ENCODE measurements at places on chromosomes 2 and 18. TPM values are rescaled to one million over a fixed set of nuclear protein-coding genes. Genes with fewer than 3 reads are reported as not detected.

The DOK6 gene
- 43.5 TPM for total RNA-seq

The TANK gene
- 95.9 TPM for total RNA-seq

The UNC80 gene
- total RNA-seq: 54.2 TPM

The C2orf72 gene
- total RNA-seq: 4.9 TPM

The CFC1 gene
- 0.55 TPM for total RNA-seq

The GLI2 gene
- 7.8 TPM for total RNA-seq

The TEX44 gene
- not detected for total RNA-seq

The ESPNL gene
- 1.2 TPM for total RNA-seq

The SULT6B1 gene
- not detected for total RNA-seq

All from camera-type eye (tissue), 1 donor.